ENCODE measurements at places on chromosomes 7 and 10.

DNA sequence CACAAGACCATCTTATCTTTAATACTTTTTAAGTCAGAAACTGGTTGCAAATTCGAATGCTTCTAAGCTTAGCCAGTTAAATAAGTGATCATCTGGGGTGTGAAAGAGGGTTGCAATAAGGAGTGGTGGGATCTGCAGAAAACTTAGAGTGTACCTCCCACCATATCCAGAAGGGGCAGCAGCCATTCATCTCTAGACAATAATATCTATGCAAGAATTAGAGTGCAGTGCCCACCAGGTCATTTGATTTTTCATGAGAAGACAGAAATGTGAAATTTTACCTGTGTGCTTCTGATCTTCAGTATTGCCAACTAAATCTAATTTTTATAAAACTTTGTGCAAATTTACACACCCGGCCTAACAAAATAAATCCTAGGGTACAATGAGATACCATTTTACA lies 127.2 kb upstream of the SP4 start:
- no peak for DNase-seq

DNA sequence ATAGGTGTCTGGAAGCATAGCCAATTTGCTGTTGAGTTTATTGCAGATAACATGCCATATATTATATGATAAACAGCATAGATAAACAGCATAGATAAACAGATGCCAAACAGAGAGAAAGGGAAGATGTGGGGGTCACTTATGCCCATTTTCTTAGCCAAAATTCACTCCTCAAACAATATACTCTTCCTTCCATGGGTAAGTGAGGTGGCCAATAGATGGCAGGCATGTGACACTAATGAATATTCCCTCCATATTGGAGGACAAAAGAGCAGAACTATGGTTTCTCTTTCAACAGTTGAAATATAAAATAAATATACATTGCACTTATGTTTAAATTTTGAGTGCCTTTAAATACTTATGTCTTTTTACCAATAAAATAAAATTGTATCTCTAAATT lies 1212.8 kb downstream of the REEP3 start:
- no peak for DNase-seq

DNA sequence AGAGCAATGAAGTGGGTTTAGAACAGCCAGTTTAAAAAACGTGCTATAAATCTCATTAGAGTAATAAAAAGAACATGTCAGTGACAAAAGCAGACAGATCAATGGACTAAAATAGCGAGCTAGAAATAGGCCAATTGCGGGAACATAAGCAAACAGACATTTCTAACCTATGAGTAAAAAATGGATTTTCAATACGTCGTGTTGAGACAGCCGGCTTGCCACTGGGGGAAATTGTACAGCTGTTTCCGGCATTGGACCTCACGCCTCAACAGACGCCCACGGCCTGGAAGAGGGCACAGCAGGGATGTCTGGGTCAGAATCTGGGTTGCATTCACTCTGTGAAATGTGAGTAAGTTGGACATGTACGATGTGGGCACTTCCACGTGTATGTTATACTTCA lies 92.9 kb downstream of the SVOPL start:
- DNase-seq = no peak

- DNase-seq = no peak
Measured at GRCh38 chr10:69897432-69897831, 95.7 kb downstream of the COL13A1 start.

DNA sequence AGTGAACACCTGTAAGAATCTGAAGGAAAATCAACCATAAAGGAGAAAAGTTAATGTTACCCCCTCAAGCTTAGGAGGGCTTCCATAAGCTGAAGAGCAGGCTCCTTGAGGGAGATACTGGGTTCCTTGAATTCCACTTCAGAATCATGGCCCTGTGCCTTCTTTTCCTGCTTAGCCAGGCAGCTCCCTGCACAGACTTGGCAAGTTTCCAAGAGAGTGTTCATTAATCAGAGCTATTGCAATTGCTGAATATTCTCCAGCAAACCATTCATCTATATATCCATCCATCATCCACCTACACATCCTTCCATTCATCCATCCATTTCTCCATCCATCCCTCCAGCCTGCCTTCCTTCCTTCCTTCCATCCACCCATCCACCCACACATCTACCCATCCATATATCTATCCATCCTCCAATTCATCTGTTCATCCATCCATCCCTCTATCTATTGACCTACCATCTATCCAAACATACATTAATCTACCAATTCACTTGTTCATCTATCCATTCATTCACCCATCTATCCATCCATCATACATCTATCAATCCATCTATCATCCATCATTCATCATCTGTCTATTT lies 574.4 kb downstream of the PTPRN2 start:
- no peak for DNase-seq

DNA sequence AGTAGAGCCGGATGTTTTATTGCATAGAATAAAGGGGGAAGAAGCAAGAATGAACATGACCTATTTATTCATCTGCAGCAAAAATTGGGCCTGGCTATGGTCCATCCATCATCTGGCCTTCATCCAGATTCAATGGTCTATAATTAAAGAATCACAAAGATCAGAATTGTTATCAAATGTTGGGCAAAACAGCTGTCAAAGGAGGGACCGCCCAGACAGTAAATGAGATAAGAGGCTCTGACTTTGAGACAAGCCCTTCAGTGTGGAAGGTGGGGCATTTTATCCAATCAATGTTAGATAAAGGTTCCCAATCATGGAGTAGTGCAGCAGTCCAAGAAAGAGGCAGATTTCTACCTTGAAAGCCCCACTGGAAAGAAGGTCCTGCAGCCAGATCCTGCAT lies 153.5 kb downstream of the PARD3 start:
- DNase-seq = no peak

- no peak for DNase-seq
Measured at GRCh38 chr7:155333346-155334234, 35.9 kb downstream of the INSIG1 start.

DNA sequence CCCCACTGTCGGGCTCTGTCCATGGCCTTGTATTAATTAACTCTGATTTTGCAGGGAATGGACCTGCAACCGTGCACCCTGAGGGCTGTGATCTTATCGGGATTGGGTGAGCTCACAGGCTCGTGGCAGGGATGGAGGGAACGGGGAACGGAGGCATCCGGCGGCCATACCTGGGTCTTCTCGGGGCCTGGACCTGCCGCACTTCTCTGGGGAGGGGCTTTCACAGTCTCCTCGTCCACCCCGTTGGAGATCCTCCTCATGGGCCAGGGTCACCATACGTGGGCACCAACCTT lies 57.5 kb upstream of the SHH start:
- DNase-seq = no peak

DNA sequence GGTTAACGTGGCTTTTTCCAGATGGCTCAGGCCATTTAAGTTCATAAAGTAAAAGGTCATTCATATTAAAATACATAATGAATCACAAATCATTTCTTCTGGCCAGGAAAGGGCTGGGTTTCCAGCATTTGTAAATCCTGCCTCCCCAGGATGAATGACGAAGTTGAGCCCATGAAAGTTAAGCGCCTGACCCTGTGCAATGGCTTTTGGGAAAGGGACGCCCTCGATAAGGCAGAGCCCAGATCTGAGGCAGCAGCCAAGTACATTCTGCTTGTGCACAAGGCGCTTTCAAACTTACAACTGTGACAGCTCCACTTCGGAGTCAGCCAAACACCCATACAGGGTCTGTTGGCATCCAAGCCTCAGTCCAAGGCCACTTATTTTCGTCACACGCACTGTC lies 2.8 kb downstream of the GIMAP6 start:
- DNase-seq = no peak

DNA sequence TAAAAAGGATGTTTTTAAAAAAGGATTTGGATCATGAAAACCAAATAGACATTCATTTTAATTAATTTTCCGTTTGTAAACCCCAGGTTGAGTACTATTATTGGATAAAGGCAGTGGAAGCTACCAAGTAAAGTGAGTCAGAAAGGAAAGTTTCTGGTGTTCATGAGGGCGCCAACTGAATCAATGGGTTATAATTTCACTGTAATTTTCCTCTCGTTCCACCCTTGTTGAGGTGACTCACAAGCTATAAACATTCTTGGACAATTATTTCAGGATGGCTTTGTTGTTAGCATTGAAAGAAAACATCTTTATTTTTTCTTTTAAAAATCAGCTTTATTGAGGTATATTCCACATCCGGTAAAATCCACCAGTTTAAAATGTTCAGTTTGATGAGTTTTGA lies 5.1 kb upstream of the FAM133B start:
- peak; percentile 74 for DNase-seq

DNA sequence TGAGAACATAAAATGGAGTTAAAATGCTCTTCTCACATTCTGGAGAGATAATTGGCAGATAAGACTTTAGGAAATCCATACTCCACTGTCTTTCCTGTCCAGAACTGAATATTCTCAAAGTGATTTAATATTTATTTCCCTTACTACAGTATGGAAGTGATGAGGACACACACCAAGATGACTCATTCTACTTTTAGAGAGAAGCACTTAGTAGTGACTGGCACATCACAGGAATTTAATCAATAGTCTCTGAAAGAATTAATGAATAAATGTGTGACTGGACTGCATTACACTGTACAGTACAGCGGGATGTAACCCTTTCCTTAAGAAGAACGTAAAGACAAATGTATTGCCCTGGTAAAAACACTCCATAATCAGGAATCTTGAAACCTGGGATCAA lies 116.7 kb downstream of the SEMA3E start:
- no peak for DNase-seq

DNA sequence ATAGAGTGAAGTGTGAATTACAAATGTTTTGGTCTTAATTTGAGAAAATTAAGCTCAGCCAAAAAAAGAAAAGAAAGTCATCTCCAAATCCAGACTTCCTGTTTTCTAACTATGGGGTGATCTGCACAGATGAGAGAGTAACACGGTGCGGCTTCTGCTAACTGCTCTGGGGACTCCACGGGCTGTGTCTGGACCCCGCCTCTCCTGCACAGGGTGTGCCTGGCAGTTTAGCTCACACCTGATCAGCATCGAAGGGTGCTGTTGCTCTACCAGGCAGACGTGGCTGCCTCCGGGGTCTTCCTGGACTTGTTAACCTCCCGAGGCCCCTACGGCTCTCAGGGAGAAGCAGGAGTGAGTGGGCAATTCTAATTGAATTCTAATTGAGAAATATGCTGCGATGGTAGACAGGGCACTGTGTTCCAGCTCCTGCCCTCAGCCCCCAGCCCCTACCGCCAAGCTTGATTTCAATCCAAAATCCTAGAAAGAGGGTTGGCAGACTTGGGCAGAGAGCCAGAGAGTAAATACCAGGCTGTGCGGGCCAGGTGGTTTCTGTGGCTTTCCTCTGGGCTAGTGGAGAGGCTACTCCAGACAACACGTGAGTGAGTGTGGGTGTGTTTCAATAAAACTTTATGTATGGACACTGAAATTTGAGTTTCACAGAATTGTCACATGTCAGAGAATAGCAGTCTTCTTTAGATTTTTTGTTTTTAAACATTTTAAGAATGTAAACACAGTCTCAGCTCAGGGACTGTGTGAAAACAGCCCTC lies 13.4 kb downstream of the SHH start:
- no peak for DNase-seq

DNA sequence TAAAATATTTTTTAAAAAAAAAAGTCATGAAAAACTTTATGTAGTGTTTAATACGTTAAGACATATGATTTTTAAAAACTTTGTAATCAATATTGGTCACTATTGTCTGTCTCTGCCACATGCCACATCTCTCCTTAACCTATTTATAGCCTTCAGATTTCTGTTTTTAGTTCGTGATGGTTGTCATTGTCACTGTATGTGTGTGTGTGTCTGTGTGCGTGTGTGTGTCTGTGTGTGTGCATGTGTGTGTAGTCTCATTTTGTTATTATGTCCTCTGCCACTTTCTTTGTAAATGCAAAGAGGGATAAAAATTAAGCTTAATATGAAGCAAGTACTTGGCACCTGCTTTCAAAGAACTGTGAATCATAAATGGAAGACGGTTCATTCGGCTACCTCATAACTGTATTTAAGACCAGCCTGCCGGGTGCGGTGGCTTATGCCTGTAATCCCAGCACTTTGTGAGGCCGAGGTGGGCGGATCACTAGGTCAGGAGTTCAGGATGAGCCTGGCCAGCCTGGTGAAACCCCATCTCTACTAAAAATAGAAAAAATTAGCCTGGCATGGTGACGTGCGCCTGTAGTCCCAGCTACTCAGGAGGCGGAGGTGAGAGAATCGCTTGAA lies 354.0 kb downstream of the ARL4A start:
- no peak for DNase-seq

GRCh38 chr10:132232023-132232951 lies 45.5 kb downstream of the DPYSL4 start:
- no peak for DNase-seq

GRCh38 chr7:134755422-134756022 lies 23.9 kb upstream of the CALD1 start:
- DNase-seq = no peak

- no peak for DNase-seq
Measured at GRCh38 chr7:141943846-141944245, 2.9 kb downstream of the CLEC5A start.

DNA sequence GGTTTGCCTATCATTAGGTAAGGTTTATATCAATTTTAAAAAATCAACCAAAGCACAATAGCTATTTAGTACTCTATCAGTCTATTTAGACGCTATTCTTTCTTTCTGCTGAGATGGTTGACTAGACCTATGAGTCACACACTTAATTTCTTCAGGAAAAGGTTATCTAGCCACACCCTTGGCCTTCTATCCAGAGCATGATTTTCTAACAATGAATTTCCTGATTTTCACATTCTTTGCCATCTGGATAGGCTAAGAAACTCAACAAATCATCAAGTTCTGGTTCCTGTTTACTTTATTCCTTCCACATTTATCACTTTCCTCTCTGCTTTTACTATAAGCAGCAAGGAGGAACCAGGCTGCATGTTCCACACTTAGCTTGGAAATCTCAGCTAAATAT lies 8.1 kb downstream of the PRPS1L1 start:
- DNase-seq = peak; percentile 36

- DNase-seq = no peak
Measured at GRCh38 chr7:40371806-40372440, 237.1 kb downstream of the SUGCT start.

GRCh38 chr10:29486433-29486832 lies 148.3 kb downstream of the SVIL start:
- no peak for DNase-seq

DNA sequence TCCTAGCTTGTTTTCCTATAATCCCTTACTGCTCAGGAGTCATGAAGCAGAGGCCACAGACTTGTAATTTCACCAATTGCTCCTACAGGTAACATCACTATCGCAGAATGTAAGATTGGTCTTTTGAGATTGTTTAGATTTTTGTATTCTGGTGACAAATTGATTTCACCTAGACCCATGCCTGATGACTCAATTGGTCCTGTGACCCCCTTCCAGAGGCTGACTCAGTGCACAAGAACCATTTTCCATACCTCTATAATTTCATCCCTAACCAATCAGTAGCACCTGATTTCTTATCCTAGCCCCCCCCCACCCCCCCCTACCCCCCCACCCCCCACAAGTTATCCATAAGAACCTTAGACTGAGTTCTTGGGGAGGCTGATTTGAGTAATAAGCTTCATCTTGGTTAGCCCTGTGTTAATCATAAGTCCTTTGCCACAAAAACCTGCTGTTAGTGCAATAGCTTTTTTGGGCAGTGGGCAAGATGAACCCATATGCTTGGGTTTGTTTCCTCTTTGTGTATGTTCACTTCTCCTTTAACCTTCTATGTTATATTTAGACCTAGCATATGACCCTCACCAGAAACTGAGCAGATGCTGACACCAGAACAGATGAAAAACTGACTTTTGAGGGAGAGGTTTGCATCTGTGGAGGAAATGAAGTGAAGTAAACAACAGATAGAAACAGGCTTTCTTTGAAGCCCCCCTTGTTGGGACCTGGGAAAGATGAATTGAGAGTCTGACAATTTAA lies 187.1 kb downstream of the KIF20B start:
- no peak for DNase-seq

GRCh38 chr10:96072674-96073073 lies 29.3 kb downstream of the CCNJ start:
- DNase-seq = no peak

GRCh38 chr10:3786295-3787015 lies 1.4 kb upstream of the KLF6 start:
- DNase-seq = no peak
